Suppressor macrophage (primary cell): ENCODE measurements at places on chromosomes 5 and 9.

DNA sequence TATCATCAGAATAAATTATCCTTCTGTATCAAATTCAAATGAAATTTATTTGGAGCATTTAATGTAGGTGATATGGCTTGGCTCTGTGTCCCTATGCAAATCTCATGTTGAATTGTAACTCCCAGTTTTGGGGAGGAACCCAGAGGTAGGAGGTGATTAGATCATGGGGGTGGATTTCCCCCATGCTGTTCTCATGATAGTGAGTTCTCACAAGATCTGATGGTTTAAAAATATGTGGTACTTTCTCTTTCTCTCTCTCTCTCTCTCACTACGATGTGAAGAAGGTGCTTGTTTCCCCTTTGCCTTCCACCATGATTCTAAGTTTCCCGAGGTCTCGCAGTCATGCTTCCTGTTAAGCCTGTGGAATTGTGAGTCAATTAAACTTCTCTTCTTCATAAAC, 678.4 kb upstream of the RGMB start:
- no peak for DNase-seq

DNA sequence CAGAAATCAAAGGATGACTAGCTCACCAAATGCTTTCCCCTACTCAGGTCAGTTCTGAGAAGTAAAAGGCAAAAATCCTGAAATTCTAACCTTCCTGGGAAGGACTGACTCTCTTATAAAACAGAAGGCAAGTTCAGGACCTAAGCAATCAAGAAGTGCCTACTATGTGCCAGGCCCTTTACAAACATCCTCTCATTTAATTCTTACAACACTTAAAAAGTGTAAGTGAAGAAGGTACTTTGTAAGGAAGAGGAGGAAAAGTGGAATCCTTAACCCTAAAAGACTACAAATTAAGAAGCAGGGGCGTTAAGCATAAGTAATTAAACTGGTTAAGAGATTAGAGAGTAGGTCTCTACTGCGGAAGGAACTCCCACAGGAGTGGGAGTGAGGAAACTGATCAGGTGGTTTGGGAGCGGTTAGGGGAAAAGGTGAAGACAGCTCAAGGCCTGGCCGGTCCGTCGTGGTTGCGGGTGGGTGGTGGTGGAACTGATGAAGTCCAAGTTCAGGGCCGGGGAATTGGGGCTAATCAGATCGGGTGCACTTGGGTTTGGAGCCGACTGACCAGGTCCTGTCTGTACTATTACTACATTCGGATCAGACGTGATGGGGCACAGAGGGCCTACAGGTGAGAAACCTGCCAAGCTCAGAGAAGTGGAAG, 839 bp downstream of the MED27 start:
- peak; percentile 49 for DNase-seq

- DNase-seq = no peak
Measured at GRCh38 chr5:33800241-33800950, 91.4 kb downstream of the ADAMTS12 start.

DNA sequence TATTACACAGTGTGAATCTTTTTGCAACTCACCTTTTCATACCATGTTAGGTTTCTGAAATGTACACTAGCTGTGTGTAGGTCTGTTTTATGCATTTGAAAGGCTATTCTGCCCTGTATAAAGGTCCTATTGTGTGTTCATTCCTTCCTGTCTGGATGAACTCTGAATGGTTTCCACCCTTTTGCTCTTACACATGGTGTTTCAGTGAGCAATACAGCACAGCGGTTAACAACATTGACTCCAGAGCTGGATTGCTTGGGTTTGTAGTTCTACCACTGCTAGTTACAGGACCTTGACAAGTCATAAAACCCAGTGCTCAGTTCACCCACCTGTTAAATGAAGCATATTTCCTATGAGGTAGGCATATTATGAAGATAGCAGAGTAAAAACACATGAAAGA, 331.6 kb downstream of the ADGRV1 start:
- no peak for DNase-seq

DNA sequence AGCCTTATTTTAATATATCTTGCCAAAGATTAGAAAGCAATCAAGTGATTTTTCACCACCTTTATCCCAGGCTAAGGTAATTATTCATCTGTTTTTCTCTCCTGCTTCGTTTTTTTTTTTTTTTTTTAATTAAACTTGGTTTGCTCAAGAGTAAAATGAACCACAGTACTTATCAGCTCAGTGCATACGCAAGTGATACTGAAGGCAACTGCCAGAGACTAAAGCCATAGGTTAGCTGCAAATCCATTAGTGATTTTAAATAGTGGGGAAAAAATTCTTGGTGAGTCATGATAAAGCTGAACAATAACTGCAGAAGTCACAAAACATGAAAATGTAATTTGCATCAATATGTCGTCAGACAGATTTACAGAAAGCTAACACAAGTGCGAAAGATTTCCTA, 829.1 kb downstream of the PTPRD start:
- no peak for DNase-seq

DNA sequence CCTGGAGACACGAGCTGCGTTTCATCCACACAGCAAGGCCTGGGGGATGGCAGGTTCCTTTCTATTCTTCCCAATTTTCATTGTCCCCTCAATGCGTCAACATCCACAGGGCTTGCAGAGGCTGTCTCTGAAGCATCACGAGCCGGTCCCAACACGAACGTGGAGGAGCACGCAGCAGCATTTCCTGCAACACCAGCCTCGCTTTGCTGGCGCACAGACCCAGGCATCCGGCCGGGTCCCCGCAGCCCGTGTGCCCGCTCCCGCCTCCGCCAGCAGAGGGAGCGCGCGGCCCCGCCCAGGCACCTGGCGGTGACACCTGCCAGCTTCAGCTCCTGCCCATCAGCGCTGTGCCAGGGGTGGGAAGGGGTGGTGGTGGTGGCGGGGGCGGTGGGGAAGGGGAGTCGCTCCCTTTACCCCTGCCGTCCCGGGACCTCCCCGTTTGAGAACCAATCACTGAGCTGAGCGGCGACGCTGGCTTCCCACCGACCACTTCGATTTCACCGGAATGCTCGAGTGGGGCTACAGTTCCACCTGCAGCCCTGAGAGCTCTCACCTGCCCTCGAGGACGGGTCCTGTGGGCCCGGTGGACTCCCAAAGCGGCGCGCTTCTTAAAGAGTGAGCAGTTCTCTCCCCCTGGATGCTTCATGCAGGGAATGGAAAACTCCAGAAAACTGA, 464.5 kb downstream of the ICE1 start:
- no peak for DNase-seq

DNA sequence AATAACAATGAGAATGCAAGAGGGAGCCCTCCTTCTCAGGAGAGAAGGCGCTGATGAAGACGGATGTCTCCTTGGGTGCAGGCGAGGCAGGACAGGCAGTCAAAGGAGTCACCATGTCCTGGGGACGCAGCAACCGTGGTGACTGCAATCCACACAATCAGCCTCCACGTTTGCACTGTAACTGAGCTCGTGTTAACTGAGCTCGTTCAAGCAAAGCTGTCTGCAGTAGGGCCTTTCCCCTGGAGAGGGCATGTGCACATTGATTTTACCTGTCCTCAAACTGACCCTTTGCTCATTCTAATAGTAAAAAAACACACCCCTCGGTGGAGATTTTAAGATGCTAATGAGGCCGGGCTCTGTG, 2.8 kb downstream of the SARDH start:
- DNase-seq = no peak

DNA sequence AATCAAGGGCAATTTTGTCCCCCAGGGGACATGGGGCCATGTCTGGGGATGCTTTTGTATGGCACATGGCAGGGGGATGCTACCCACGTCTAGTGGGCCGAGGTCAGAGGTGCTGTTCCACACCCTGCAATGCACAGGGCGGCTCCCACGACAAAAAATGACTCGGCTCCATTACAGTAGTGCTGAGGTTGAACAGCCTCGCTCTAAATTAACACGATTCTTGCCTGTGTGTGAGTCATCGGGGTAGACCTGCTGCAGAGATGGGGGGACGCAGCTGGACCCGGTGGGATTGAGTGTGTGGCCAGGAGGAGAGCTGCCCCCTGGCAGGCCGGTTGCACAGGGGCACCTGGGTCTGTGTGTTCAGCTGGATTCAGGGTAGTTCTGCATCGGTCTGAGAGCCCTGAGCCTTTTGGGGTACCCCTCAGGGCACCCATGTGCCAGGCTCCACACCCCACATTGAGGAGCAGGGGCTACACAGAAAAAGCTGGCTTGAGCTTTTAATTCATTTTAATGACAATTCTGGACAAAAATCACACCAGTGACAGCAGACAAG, 20.0 kb upstream of the COL5A1 start:
- DNase-seq = no peak

DNA sequence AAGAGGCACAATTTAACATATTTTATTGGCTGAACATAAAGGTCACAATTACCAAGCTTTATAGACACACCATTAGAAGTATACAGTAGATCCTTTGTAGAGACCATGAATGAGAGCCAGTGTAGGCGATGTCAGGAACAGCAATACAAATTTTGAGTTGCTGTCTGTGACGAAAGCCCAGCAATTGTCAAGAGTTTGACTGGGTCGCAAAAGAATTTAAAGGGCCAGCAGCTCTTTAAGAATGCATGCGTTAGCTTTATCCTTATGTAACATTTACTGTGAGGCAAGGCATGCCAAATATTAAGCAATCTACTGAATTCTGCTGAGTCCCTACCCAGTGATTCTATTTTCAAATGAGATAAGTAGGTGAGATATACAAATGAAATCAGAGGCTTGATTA, 236.9 kb downstream of the ARRDC3 start:
- DNase-seq = peak; percentile 28

DNA sequence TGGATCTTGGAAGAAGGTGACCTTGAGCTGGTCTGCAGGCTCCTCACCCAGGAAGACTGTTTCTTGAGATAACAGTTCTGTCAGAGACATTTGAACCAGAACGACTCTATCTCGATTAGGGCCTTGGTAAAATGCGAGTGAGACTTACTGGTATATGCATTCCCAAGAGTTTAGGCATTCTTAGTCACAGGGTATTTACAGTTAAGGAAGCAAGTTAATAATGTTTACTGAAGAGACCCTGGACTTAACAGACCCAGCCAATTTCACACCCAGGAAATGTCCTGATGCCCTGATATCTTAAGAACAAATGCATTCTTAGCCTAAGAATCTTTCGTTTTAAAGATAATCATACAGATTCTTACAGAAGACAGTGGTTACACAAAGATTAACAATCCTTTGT, 1867.2 kb upstream of the C9orf72 start:
- DNase-seq = no peak

GRCh38 chr5:178413988-178414387, 176.2 kb downstream of the COL23A1 start:
- peak; percentile 35 for DNase-seq

- DNase-seq = no peak
Measured at GRCh38 chr5:174352681-174353080, 307.2 kb downstream of the NSG2 start.
